NCI-H1092 (cell line): ENCODE measurements at places on chromosomes 11 and 22.

- DNase-seq, result no peak
Measured at GRCh38 chr11:125799808-125800207, 11.9 kb downstream of the PATE3 start.

DNA sequence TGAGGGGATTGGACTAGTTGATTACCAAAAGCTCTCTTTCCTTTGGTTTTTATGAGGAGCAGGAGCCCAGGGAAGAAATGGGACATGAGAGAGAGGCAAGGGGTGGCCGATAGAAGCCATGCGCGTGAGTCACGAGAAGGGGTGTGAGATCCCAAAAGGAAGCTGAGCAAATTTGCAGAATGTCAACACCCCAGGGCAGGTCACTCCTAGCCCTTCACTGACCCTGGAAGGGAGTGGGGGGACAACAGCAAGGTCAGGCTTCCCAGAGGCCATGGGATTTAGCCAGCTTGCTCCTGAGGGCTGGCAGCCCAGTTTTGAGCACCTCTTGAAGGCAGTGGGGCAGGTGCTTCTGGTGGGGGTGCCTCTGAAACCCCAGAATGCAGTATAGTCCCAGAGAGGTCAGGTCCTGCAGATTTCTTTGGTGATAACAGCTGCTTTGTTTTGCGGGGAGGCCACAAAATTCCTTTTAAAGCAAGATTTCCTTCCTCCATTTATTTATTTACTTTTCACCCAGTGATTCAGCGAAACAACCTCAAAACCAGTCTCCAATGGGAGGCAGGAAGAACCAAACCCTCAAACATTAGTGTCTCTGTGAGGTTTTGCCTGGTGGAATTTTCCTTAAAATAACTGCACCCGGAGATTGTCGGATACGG, 40.1 kb upstream of the TIMP3 start:
- DNase-seq, result no peak

GRCh38 chr11:10587388-10587787, 18.9 kb upstream of the LYVE1 start:
- DNase-seq, result no peak

GRCh38 chr22:28480000-28480715, 199.5 kb downstream of the TTC28 start:
- DNase-seq, result no peak

DNA sequence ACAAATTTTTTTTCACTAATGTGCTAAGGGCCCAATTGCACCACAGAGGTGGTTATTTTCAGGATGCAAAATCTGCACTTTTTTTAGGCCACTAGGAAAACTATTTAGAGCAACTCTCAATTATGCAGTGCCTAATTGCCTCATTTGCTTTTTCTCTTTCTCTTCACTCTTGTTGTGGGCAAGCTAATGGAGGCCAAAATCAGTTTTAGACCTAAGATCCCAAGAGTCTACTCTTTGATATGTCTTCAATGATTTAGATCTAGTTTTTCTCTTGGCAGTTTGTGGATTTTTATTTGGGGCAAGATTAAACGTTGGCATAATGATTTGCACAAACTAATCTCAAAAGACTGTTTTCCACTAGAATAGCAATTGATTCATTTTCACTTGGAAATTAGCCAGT, 1996.9 kb downstream of the LRRC4C start:
- DNase-seq, result no peak

DNA sequence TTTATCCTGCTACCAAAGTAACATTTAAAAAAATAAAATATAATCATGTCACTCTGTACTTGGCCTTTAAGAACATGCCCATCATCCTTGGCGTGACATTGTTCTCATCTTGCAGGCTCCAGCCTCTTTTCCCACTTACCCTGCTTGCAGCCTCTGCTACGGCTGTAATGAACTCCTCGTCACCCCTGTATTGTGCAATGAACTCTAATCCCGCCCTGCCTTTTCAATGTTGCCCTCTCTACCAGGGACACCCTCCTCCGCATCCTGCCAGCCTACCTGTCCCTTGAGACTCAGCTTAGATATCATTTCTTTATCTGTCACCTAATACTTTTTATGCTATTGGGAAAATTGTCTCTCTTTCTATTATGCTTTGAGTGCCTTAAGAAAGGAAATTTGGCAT, 12.6 kb upstream of the MMP20 start:
- DNase-seq, result no peak

DNA sequence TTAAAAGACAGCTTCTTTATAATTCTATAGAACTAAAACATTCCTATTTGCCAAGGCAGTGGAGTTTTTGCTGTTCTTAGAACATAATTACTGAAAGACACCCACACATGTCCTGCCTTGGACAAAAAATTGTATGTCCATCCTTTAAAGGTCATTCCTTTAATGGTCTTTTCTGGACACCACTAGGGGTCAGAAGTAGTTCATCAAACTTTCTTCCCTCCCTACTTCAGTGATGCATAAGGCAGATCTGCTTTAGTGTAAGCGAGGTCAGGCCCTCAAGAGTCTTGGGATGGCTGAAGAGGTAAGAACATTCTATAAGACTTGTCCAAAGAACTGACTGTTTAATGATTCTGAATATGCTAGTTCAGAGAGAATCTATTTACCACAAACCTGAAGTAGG, 4.3 kb upstream of the OR51V1 start:
- DNase-seq, result no peak

GRCh38 chr11:123122852-123123251, 60.9 kb upstream of the HSPA8 start:
- no peak for DNase-seq

DNA sequence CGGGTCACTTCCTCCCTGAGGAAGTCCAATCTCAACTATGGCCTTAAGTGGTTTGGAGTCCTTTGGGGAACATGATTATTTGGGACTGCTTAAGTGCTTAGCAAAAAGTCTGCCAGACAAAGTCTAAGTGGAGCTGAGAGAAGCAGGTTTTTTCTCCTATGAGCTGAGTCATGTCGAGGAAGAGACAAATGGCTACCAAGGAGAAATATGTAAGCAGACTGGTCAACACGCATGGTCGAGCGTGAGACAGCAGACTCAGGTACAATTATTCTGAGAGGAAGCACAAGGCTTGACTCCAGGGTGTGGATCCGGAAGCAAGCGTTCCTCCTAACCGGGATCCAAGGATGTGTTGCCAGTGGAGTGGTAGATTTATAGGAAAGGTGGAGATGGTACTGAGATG, 30.6 kb downstream of the UBASH3B start:
- DNase-seq, result no peak

DNA sequence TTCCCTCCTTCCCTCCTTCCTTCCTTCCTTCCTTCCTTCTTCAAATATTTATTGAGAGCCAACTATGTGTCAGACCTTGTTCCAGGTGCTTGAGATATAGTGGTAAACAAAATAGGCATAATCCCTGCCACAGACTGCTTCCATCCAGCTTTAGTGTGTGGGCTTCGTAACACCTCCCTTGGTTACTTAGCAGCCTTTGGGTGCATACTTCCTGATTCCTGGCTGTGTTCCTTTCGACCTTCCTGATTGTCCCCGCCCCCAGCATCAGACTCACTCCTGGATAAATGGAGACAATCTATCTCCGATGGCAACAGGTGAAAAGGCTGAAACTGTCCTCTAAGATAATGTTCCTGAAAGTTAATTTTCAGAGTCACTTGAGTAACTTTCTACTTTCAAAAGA, 13.5 kb downstream of the CCDC81 start:
- no peak for DNase-seq

DNA sequence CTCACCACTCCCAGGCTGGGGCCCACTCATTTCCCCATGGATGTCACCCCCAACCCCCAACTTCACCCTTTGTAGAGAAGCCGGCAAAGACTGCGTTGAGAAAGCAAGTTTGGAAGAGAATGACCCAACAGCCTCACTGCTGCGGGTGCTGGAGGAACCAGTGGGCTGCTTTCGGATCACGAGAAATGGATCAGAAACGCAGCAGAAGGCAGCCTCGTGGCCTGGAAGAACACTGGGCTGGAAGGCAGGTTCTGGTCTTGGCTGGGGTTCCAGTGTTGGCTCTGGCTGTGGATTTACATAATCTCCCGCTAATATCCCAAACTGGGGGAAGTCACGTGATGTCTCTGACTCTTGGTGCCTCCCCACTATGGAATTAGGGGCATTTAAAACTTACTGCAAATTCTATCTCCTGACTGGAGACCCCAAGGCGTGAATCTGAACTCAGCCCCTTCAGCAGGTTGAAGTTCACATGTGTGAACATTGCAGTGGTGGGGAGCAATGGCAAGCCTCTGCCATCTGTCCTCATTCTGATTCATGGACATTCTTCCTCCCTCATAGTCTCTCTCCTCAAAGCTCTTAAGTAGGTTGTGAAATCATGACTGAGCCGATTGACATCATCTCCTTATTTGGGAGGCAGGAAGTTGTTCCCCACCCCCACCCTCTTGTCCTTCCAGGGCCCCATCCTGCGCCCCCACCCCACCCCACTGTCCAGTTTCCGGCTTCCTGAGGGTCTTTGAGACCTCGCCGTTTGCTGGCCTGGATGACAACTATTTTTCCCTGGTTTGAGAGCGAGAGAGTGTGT, 37.0 kb upstream of the TIMP3 start:
- DNase-seq, result no peak

GRCh38 chr11:131894615-131895544, 524.5 kb downstream of the NTM start:
- DNase-seq, result no peak

- no peak for DNase-seq
Measured at GRCh38 chr11:79396001-79396400, 44.8 kb downstream of the TENM4 start.

GRCh38 chr11:94315664-94316063, 11.3 kb downstream of the IZUMO1R start:
- no peak for DNase-seq

DNA sequence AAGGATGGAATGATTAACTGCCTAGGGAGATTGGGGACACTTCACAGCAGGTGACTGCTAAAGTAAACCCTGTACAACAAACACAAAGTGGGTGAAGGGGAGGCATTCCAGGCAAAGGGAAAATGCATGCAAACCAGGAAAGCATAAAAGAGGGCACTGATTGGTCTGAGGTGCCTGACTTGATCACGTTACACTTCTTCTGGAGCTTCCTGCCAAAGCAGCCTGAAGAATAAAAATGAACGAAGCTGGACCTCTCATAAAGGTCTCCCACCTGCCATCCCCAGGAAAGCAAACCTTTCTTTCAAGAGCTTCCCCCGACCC, 46.7 kb upstream of the SCUBE2 start:
- DNase-seq, result peak; percentile 75

GRCh38 chr11:107301878-107302277, 155.7 kb downstream of the CWF19L2 start:
- DNase-seq, result no peak

GRCh38 chr11:9947231-9947864, 283.5 kb downstream of the SWAP70 start:
- DNase-seq, result no peak

GRCh38 chr11:59158206-59159068, 13.5 kb upstream of the DTX4 start:
- DNase-seq, result peak; percentile 42

DNA sequence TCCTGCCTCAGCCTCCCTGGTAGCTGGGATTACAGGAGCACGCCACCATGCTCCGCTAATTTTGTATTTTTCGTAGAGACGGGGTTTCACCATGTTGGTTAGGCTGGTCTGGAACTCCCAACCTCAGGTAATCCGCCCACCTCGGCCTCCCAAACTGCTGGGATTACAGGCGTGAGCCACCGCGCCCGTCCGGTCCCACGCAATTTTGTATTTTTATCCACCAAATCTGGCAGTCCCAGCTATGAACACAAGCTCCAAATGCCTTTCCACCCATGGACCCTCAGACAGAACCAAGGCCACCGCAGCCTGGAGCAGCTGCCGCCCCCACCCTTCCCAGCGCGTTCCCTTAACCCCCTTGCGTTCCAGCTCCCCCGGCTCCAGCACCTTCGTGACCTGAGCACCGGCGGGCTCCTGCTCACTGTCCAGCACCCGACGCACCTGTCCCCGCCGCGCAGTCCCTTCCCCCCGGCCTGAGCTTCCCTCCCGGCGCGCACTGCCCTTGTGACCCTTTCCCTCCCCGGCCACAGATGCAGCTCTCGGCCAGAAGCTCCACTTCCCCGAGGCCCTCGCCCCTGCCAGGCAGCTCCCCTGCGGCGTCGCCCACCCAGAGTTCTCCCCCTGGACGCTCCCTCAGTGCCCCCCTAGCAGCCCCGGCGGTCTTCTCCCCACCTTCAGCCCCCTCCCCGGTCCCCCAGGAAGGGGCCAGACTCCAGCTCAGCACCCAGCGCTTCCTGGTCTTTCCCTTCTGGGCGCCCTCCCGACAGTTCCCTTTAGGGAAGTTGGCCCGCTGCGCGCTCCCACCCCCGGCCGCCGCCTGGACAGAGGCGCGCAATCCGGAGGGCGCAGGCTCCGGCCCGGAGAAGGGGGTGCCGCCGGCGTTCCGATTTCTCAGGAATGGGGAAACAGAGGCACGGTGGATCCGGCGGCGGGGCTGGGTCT, 5.6 kb upstream of the ZBED4 start:
- DNase-seq, result no peak

DNA sequence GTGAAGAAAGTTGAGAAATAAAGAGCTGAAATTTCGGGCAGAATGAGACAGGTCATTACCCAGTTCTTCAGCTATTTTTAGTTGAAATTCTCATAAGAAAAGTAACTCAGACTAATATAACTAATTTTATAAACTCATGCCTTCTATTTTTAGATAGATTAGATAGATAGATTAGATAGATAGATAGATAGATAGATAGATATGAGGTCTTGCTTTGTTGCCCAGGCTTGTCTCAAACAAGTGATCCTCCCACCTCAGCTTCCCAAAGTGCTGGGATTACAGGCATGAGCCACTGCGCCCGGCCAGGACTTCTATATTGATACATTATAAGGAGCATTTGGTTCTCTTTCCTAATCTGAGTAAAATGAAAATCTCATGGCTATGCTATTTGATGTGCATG, 26.9 kb upstream of the OR8G1 start:
- DNase-seq, result no peak

DNA sequence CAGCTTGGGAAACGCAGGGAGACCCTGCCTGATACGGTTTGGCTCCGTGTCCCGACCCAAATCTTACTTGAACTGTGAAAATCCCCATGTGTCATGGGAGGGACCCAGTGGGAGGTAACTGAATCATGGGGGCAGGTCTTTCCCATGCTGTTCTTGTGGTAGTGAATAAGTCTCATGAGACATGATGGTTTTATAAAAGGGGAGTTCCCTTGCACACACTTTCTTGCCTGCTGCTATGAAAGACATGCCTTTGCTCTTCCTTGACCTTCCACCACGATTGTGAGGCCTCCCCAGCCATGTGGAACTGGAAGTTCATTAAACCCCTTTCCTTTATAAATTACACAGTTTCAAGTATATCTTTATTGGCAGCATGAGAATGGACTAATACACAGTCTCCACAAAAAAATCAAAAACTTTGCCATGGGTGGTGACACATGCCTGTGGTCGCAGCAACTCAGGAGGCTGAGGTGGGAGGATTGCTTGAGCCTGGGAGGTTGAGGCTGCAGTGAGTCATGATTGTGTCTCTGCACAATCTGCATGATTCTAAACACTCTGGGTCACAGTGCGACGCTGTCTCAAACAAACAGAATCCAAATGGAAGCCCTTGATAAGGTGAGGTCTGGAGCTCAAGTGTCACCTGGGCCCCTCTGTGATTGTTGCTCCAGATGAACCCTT, 34.9 kb downstream of the SYN3 start:
- DNase-seq, result no peak
